ENCODE measurements at places on chromosomes 1 and 21.

GRCh38 chr1:53051676-53052075, 10.3 kb upstream of the PODN start:
- DNase-seq, result no peak

DNA sequence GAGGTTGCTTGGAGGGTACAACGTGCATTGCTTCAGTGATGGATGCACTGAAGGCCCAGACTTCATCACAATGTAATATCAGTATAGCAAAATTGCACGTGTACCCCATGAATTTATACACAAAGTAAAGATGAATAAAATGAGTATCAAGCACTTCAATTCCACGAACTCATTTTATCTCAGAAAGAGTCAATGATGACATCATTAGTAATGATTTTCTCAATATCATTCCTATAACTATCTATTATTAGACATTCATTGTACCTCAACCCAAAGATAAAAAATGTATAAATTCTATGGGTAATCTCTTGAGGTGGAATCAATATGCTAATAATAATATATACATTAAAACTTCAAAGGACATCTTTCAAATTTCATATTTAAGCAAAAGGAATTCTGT, 208.4 kb downstream of the COL11A1 start:
- no peak for DNase-seq

DNA sequence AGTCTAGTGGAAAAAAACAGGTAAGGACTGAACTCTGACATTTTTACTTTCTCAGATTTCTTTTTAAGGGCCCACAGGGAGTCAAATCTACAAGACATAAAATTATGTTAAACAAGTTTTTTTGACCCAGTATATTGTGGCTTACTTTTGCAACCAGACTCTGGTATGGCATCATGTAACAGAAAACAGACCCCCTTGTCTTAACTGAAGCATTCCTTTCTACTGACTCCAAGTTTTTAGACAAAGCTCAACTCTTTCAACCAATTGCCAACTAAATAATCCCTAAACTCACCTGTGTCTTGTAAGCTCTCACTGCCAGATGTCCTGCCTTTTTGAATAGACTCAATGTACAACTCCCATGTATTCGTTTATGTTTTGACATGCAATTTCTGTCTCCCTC, 64.3 kb downstream of the FASLG start:
- DNase-seq, result no peak

GRCh38 chr1:96837057-96837780, 115.6 kb downstream of the PTBP2 start:
- DNase-seq, result no peak

DNA sequence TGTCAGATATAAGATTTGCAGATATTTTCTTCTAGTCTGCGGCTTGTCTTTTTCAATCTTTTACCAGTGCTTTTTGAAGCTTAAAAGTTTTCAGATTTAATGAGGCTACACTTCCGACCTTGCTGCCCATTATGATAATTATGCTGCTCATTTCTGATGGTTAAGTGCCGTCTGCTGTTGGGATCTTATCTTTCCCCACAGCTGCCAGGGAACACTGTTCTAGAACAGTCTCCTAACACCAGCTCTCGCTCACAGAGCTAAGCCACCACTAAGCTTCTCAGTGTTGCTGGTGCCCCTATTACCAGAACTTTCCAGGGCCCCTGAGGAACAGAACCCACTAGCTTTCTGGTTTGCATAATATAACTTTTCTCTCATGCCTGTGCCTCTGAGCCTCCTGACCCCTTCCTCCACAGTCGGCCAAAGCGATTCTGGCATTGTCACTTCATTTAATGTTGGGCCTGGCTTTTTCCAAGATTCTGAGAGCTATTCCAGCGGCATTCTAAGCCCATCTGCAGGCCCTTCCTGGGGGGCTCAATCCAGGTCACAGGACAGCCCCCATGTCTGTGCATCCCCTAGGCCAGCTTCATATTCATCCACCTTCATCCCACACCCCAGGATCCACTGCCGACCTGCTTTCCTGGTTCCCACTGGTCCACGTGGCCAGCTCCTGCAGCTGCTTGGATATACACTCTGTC, 237.0 kb downstream of the PTPRU start:
- no peak for DNase-seq

DNA sequence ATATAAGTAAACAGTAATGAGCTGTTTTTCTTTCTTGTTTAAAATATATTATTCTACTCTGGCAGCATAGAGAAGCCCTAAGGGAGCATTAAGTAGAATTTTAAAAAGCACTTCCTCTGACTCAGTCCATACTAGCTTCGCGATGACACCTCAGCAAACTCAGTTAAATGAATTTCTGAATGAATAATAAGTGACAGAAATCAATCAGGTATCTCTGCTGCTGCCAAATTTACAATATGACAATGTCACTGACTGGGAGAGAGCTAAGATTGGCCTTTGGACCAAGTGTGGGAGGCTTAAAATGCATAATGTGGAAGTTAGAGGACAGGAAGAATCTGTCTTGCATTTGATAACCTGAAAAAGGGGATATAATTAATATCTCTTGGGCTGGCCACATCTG, 296.1 kb downstream of the HHIPL2 start:
- DNase-seq, result no peak
